Chondrocyte (in vitro differentiated cells): ENCODE measurements at places on chromosomes 13 and 19.

DNA sequence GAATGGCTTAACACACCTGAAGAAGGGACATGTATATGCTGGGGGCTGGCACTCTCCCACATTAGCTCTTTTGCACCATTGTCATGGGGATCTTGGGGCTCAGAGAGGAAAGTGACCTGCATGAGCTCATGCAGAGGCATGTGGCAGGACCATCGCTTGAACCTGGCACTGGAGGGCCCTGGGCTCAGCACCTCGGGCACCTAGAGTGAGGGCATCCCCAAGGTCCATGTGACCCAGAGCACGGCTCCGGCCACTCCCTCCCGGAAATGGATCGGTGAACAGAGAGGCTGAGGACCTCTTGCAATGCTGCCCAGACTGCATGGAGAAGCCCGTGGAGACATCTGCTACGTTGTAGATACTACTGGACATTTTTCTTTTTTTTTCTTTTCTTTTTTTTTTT lies 38.6 kb upstream of the CCNE1 start:
- no peak overlapping the region for H3K4me3 ChIP-seq
- no peak overlapping the region for H3K27ac ChIP-seq
- DNase-seq: no peak
- peaks cover 3% of the 10 kb centered on the region for H3K4me1 ChIP-seq

GRCh38 chr13:111947026-111947810 lies 119.7 kb upstream of the SOX1 start:
- peaks cover 3% of the 10 kb centered on the region for H3K27me3 ChIP-seq
- H3K36me3 ChIP-seq: peaks cover 2% of the 10 kb centered on the region
- H3K27ac ChIP-seq: no peak overlapping the region
- H3K4me1 ChIP-seq: no peaks in the 10 kb centered on the region

GRCh38 chr13:104691767-104692467 lies 1625.7 kb upstream of the SLC10A2 start:
- no peak overlapping the region for H3K27ac ChIP-seq
- peaks cover 8% of the 10 kb centered on the region for H3K4me1 ChIP-seq
- H3K4me3 ChIP-seq: no peak overlapping the region
- DNase-seq: no peak
- H3K27me3 ChIP-seq: no peaks in the 10 kb centered on the region

GRCh38 chr19:53671663-53672062 lies 39.9 kb downstream of the DPRX start:
- H3K27ac ChIP-seq: no peak overlapping the region
- H3K4me3 ChIP-seq: no peak overlapping the region
- H3K4me1 ChIP-seq: no peaks in the 10 kb centered on the region
- no peaks in the 10 kb centered on the region for H3K27me3 ChIP-seq
- DNase-seq: no peak

DNA sequence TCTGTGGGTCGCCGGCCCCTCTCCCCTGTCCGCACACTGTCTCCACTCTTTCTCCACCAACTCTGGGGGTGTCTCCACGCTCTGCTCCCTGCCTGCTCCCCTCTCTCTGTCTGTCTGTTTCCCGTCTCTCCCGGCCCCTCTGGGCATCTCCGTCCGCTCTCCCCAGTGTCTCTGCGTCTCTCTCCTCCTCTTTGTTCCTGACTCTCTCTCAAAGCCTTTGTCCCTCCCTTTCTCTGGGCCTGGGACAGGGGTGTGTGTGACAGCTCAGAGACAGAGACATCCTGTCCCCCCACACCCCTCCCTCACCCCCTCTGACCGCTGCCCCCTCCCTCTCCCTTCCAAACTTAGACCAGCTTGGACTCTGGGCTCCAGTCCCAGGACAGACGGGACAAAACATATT lies 668 bp upstream of the SBK3 start:
- DNase-seq: no peak
- H3K27ac ChIP-seq: no peak overlapping the region
- H3K27me3 ChIP-seq: no peaks in the 10 kb centered on the region
- no peak overlapping the region for H3K4me3 ChIP-seq
- H3K36me3 ChIP-seq: no peaks in the 10 kb centered on the region

GRCh38 chr19:2992958-2993357 lies 15.6 kb downstream of the TLE6 start:
- no peaks in the 10 kb centered on the region for H3K4me1 ChIP-seq
- H3K36me3 ChIP-seq: peaks cover 2% of the 10 kb centered on the region
- H3K27me3 ChIP-seq: peaks cover 9% of the 10 kb centered on the region
- H3K4me3 ChIP-seq: no peak overlapping the region
- DNase-seq: no peak
- no peak overlapping the region for H3K27ac ChIP-seq
